ENCODE measurements at places on chromosomes 6 and 20.

DNA sequence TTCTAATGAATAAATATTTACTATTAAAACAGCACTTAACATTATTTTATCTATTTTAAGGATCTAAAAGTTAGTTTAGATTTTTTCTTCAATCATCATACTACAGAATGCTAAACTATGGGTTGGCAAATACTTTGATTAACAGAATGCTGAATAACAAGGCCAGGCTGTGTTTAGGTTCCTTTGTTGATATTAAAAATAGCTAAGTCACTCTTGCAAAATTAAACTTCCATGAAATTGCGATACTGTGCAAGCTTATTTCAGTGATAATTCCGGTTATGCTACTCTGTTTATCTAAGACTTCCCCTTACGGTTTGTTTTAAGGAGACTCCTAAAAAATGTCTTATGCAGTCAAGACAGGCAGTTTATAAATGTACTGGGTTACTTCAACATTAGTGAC, 2.8 kb downstream of the RNF24 start:
- no peak for DNase-seq

- DNase-seq, result no peak
These were observed 7.8 kb upstream of the C20orf204 start for GRCh38 chr20:64027981-64028685.

DNA sequence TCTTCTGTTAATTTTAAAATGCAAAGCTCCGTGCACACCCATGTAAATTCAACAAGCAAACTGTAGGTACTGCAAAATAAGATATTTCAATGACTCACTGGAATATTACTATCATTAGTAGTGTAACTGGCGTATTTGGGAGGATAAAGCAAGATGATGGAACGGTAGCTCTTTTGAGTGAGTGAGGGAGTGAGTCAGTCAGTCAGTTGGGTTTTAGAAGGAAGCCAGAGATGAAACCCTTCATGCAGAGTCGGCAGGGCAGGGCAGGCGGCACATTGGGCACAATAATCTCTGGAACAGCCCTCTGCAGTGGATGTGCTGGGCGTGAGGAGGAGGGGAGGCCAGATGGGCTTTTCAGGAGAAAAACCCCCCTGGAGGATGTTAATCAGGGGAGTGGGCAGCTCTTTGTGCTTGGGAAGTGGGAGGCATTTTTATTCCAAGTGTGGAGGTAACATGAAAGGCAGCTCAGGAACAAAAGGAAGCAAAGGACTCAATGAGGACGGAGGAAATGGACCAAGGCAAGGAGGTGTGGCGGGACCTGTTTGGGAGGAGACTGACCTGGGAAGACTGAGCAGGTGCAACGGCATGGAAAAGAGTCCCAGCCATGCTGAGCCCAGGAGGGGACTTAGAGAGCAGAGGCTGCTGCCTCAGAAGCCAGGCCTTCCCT, 171.2 kb downstream of the ZDHHC14 start:
- peak; percentile 64 for DNase-seq

DNA sequence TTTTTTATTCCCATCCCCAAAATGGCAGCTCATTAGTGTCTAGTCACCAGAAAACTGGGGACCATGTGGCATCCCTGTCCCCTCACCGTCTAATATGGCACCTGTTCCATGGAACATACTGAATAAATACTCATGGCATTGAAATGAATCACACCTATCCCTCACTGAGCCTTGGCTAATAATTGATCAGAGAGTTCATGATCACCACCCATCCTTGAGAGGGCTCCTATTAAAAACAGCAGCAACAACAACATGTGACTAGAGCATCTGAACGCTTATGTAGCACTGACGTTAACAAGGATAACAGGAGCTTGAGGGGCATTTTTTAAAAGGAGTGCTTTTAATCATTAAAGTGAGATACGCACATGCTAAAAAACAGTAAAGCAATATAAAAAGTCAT, 1111.6 kb upstream of the FLRT3 start:
- no peak for DNase-seq

DNA sequence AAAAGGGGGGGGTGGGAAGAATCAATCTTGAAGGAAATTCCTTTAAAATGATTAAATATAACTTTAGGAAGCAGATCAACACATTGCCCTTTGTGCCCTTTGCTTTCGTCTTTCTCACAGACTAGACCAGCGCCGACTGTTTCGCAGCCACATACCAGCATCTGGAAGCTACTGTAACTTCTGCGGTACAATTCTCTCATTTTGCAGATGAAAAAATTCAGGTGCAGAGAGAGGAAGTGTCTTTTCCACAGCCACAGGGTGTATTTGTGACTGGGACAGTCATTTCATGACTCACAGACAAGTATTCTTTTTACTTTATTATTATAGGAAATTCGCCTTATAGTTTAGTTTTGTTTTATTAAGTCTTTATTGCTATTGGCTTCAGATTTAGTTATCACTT, 84.2 kb downstream of the UST start:
- no peak for DNase-seq

DNA sequence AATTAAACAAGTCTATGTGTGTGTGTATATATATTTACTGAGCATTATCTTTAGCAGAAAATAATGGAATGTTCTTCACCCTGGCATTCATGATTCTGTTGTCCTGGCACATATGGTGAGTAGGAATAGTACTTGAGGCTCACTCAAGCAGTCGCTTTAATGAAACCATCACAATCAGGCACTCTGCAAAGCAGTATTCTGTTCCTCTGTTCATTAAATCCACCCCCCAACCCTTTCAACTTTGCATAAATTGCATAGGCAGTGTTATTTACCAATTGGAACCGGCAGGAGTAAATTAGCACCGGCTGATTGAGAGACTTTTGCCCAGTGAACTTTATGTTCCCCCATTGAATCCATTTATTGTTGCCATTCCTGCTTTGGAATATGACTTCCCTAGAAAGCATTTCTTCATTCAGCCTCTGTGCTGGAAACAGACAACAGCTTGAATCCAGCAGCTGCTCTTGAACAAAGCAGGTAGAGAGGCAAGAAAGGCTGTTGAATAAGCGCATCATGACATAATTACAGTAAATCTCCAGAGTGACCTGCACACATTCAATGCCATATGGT, 268.0 kb upstream of the RNF217 start:
- peak; percentile 38 for DNase-seq

DNA sequence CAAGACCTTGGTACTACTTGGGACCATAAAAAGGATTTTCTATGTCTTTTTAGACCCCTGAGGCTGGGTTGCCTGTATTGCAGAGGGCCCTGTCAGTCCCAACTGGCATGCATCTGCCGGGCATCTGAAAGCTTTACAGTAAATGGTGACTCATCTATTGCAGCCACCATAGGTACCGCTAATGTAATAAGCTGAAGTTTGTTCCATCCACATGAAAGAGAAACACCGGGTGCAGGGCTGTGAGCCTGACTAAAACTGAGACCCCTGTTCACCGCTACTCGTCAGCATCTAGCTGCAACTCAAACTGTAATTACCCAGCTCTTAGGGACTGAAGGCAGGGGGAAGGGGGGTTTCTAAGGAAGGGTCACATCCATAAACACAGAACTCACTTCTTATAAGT, 49.5 kb downstream of the TRERF1 start:
- no peak for DNase-seq

DNA sequence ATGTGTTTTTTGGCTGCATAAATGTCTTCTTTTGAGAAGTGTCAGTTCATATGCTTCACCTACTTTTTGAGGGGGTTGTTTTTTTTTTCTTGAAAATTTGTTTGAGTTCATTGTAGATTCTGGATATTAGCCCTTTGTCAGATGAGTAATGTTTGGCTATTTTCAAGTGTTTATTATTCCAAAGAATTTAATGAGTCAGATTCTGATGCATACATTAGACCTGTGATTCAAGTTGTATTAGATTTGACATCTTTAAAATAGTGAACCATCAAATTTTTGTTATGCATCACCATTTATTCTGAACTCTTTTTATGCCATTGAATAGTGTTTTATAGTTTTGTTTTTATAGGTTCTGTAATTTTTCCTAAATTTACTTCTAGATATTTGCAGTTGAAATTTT, 319.3 kb downstream of the PKHD1 start:
- DNase-seq, result no peak

DNA sequence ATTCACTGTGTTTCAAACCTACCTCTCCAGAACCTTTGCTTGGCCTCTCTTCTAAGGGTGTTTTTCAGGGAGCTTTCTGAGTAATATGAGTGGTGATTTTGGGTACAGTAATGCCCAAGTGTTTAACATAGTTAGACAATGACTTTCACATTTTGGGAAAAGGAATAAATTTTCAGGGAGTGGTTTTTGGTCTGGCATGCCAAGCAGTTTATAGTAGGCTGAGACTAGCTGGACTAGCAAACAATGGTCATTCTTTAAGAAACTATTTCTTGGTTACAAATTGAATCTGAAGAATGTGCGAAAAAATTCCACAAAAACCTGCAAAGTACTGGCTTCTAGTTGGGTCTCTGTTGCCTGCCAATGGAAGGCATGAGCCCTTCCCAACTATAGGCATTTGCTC, 15.4 kb downstream of the FNDC1 start:
- no peak for DNase-seq

DNA sequence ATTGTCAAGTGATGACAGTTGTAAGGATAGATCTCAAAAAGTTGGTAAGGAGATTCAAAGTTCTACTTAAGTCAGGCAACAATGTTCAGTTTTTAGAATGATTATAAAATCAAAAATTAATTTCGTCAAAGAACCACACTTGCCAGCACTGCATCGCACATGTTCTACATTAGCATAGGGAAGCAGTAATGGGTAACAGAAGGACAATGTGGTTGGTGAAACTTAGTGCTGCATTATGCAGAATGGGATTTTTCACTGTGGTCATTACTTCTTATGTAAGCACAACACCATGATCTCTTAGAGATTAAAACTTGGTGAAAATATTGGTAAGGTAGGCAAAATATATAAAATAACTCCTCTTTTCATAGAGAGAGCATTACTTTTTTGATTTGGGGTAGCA, 173.7 kb upstream of the THEMIS start:
- DNase-seq, result no peak

DNA sequence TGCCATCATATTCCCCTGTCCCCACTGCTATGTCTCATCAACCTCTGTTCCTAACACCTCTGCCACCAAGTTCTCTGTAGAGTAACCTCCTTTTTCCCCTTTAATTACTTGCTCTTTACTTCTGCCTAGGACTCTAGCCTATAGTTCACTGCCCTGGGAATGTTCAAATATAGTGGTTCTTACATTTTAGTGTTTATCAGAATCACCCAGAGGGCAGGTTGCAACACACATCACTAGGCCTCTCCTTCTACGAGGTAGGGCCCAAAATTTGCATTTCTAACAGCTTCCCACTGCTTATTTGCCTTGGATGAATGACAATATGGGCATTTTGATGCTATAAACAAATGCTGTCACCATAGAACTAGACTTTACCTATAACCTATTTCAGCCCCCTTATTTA, 23.1 kb upstream of the C6orf141 start:
- DNase-seq, result no peak

DNA sequence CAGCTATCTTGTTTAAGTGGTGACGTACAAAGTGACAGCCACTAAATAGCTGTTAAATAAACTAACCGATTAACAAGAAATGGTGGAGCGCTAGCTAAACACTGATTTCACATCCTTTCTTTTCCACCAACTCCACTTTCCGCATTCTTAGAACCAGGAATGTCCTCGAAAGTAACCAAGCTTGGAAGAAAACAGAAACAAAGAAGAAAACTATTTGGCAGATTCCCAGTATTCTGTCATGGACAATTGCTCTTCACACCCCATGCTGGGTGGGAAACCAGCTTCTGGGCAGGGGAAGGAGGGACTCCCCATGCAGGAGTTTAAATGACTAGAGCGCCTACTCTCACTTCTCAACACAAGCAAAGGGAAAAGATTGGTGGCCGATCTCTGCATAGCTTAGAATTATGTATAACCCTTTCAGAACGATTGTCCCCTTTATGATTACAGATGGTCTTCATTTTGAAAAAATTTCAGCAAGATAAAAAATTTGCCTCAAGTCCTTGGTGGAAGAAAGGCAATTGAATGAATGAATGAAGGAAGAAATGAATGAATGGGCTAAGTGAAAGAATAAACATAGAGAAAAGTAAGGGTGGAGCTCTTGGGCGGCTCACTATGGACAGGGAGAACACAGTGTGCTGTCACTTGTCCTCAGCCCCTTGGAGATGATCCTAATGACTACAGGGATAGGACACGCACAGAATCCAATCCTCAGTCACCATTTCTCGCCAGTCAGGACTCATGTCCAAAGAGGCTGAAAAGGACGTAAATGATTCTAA, 148.7 kb upstream of the NEDD9 start:
- DNase-seq, result no peak

DNA sequence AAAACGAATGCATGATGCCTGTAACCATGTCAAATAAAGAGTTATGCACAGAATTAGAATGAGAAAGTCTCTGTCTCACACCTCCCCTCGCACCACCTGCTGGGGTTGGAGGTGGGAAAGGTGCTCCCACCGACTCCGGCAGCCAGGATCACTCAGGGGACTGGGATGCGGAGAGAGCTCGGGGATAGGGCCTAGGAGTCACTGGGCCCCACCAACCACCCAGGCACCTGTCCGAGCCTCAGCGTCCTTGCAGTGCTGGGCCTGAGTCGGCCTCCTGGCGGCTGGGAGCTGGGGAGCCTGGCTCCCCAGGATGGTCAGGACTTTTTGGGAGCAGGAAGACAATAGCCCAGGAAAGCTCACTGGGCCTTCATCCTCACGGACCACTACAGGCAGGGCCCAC, 22.4 kb upstream of the CHRNA4 start:
- DNase-seq, result no peak

GRCh38 chr6:126905917-126906316, 212.6 kb upstream of the RSPO3 start:
- DNase-seq, result no peak

GRCh38 chr6:158819977-158820622, 932 bp upstream of the EZR start:
- no peak for DNase-seq

- no peak for DNase-seq
These were observed 41.0 kb downstream of the AKIRIN2 start for GRCh38 chr6:87661016-87661415.

GRCh38 chr6:112770308-112770707, 423.2 kb downstream of the RFPL4B start:
- DNase-seq, result no peak

GRCh38 chr6:167455371-167455770, 130.5 kb downstream of the TTLL2 start:
- no peak for DNase-seq

- DNase-seq, result no peak
These were observed 63.0 kb downstream of the FAM229B start for GRCh38 chr6:112150363-112150762.

- no peak for DNase-seq
These were observed 2.3 kb downstream of the E2F3 start for GRCh38 chr6:20403766-20404640.

GRCh38 chr6:20402342-20403069, 827 bp downstream of the E2F3 start:
- DNase-seq, result peak; percentile 18

Data from NCI-H187 (cell line).